ENCODE measurements at places on chromosomes 11 and 22.

- no peak for DNase-seq
Measured at GRCh38 chr11:80129396-80129795, 688.6 kb upstream of the TENM4 start.

GRCh38 chr11:115869780-115870431, 365.7 kb upstream of the CADM1 start:
- no peak for DNase-seq

- no peak for DNase-seq
Measured at GRCh38 chr11:43685440-43685839, 4.9 kb downstream of the HSD17B12 start.

DNA sequence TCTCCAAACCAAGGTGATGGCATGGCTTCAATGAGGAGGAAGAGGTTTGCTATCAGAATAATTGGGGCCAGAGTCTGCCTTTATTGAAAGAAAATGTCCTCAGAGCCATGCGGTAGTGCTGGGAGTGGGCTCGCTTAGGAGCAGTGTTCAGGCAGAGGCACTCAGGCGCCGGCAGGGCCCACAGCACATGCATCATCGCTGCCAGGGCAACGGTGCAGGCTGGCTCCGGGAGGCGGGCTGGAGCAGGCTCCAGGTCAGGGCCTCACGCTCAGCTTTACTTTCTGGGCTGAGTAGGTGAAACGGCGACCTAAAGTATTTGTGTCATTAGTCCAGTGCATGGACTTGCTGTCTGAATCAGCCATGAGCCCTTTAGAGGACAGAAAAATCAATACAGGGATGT, 169.9 kb upstream of the CCDC90B start:
- no peak for DNase-seq

DNA sequence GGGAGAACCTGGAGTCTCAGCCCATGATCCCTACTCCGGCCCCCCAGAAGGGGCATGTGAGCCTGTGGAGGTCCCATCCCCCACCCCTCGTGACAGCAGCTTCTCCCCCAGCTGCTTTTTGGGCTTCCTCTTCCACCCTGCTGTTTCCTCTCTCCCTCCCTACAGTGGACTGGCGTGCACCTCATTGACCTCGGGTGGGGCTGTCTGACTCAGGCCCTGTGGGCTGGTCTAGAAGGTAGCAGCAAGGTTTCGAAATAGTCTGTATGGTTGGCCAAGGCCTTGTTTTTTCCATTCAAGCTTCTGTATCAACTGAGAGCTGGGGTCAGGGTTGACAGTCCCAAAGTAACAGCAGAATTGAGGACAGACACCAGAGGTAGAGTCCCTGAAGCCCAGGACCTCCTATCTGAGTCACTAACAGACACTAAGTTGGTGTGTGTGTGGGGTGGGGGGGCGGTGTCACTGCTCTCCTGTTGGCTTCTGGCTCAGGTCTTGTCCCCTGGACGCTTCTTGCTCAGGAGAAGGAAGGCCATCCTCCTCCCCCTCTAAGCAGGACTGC, 7.7 kb downstream of the SLC37A2 start:
- no peak for DNase-seq

GRCh38 chr22:42366806-42367581, 65.2 kb downstream of the NFAM1 start:
- no peak for DNase-seq

DNA sequence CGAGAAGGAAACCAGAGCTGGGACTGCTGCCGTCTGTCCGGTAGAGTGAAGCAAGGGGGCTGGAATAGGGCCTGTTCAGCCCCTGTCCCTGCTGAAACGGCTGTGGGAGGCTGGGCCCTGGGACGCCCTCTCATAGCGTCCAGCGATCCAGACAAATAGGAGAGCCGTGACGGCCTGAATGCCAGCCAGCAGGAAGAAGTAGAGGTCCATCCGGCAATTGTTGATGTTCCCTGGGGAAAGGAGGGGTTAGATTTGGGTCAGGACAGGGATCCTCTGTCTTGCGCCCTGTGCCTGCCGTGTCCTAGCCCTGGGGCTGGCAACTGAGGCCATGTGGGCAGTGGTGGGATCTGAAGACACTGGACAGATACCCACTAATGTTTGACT, 12.9 kb downstream of the TMEM132A start:
- no peak for DNase-seq

- no peak for DNase-seq
Measured at GRCh38 chr22:33519974-33520903, 400.0 kb downstream of the LARGE1 start.

DNA sequence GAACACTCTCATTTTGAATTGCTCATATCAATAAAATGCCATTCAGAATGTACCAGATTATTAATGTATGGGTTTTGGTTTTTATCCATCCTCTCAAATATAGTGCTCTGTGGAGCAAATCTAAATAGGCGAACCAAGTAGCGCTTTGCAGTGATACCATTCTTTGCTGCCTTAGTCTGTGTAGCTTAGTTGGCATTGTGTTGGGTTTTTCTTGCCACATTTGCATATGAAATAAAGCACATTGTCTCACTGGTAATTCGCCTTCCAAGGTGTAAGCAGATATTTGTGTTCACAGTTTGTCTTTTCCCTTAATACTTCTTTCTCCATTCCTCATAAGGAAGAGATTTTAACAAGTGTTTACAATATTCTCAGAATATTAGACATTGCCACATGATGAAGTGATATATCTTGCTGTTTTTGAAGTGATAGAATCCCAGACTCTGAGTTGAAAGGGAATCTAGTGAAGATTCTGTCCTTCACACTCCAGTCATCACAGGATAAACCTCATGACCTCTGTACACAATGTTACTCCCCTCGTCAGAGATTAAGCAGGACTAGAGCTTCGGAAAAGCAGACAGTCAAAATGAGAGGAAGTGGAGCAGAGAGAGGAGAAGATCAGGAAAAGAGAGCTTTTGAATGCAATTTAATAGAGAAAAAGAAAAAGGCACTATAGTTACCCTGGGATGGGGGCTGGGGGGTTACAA, 16.5 kb downstream of the C11orf91 start:
- no peak for DNase-seq

- no peak for DNase-seq
Measured at GRCh38 chr11:102438311-102439062, 14.1 kb downstream of the TMEM123 start.

GRCh38 chr11:75313513-75314272, 37.8 kb downstream of the ARRB1 start:
- no peak for DNase-seq

DNA sequence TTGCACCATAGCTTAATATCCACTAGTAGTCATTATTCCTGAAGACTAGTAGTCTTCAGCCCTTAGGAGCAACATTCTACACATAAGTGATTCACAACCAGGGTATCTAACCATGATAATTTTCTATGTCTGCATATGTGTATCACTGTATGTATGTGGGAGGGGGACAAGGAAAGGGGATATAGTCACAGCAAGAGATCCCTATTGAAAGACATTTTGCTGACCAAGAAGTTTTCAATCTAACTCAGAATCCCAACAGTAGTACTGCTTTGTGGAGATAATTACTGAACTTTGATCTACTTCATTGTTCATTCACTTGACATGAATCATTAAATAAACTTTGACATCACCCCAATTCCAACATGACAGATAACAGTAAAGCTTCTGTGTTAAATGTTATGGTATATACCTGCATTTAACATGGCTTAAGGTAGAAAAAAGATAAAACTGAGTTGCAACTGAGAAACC, 10.3 kb downstream of the PIK3C2A start:
- DNase-seq: no peak

GRCh38 chr11:115184901-115185300, 319.3 kb downstream of the CADM1 start:
- no peak for DNase-seq

- DNase-seq: no peak
Measured at GRCh38 chr11:64813826-64814225, 3.5 kb upstream of the MEN1 start.
